ENCODE measurements at places on chromosomes 5 and 9.

GRCh38 chr9:89483592-89484474, 14.1 kb downstream of the SEMA4D start:
- no peak for DNase-seq

- DNase-seq, result no peak
These were observed 400.9 kb upstream of the MEF2C start for GRCh38 chr5:89283728-89284493.

DNA sequence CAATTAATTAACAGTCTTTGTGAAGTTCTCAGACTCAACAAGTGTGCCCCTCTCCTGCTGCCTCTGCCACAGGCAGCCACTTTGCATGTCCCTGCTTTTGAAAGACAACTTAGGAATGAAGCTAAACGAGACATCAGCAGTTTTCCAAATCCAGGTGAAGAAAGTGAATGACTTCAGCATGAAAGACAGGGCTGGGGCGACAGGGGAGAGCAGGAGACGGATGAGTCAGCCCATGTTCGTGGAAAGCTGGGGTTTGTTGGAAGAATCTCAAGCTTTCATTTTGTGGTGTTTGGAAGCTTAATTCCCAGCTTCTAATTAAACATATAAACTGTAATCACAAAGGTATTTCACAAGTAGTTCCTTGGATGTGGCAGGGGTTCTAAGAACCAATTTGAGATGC, 207.8 kb upstream of the MAP3K1 start:
- DNase-seq, result no peak

- DNase-seq, result no peak
These were observed 42.6 kb downstream of the NACC2 start for GRCh38 chr9:136052472-136052880.

DNA sequence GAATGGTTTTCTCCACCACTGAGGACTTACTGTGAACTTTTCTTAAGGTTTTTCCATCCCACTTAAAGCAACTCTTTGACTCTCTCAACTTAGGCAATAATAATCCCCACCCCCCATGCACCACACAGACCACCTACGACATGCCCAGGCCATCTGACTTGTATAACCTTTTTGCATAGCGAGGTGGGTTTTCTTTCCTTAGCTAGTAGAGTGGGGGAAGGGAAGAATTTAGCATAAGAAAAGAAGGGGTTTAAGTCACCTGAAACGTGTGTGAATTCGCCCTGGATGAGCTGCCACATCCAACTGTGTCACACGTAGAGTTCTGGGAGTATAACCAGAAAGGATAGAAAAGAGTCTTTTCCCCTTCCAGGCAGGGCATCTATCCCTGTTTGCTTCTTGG, 262.7 kb downstream of the YTHDC2 start:
- no peak for DNase-seq

GRCh38 chr5:1732238-1732941, 67.2 kb downstream of the MRPL36 start:
- DNase-seq, result no peak

DNA sequence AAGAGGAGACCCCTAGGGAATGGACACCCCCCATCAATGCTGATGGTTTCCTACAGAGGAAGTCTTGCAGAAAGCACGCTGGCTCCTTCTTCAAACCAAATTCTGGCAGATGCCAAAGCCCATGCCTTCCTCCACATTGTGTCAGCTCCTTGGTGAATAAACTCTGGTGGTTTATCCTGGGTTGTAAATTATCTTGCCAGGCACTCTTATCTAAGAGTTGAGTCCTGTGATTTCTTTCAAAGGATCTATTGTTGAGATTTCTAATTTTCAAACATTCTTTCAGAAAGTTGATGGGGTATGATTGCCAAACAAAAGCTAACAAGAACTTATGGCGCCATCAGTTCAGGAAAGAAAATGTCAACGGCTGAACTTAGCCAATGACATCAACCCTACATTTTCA, 160.4 kb downstream of the NSG2 start:
- no peak for DNase-seq

DNA sequence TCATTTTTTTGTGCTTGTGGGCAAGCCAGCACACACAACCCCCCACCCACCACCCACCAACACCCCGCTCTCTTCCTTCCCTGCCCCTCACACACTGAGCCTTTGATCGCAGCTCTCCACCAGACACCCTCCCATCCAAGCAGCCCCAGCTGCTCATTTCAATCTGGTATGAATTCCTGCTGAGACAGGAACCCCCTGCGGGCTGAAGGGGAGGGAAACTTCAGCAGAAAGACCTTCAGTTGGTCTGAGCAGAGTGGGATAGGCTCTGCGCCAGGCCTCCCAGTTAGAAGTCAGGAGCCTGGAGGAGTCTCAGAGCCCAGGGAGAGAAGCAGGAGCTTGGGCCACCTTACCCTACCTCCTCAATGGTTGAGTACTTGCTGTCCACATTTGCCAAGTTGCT, 7.2 kb downstream of the PCDHGC5 start:
- no peak for DNase-seq

GRCh38 chr9:82024908-82025307, 36.3 kb downstream of the SPATA31D1 start:
- no peak for DNase-seq

GRCh38 chr9:78439866-78440830, 143.2 kb downstream of the PSAT1 start:
- no peak for DNase-seq

DNA sequence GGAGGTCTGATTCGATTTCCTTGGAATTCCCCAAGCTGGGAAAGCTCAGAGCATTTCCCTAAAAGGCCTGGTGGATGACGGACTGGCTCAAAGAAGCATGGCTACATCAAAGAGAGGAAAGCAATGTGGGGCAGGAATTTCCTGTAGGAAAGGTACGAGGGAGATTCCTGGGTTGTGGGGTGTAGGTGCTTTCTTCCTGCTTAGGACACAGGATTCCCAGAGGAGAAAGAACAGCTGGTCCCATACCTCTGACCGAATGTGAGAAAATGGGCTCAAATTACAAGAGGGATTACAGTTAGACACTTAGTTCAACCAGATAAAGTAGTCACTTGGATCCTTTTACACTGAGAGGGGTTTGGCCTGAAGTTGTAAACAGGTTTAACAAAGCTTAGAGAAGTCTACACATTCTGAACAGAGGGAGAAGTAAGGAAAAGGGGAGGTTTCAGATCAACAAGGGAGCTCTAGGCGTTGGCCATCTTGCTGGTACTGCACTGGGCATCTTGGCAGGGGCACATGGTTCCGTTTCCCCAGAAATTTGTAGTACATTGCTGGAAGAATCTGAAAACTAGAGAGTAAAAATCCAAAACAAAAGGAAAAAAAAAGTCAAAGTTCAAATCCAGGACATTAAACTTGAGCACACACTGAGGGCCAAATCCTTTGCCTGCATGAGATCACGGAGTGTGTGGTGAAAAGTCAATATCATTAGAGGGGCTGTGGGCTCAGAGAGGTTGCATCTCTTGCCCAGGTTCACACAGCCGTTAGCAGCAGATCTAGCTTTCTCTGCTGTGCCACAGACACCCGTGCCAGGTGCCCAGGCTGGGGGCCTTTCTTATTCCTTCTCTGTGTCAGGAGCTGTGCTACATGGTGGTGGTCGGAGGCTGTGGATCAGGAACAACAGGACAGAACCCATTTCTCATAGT, 171.3 kb downstream of the RGS3 start:
- no peak for DNase-seq

GRCh38 chr5:180170106-180170809, 38.8 kb downstream of the RASGEF1C start:
- no peak for DNase-seq

DNA sequence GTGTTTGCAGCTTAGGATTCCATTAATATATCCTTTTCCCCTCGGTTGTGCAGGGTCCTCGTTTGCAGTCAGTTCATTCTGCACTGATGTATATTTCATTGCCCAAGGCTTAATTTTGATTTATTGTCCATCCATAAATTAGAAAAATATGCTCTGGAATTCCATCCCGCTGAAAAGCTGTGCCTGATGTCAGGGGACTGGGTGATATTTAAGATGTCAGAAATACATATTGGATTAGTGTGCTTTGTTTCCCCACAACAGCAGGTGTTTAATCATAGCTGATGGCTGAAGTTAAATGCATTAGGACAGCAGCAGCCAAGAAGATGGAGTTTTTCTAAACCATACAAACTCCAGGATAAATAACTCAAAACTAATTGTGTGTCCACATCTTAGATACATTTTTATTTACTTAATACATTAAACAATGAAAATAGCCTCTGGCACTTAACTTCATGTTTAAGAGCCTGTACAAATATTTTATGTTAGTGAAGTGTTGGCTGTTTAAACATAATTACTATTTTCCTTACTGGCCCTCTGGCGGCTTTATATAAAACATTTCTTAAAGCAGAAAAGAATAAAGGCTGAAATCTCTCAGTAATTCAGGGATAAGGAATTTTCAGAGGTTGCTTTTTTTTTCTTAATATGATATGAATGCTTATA, 170.4 kb upstream of the TBCA start:
- no peak for DNase-seq

GRCh38 chr5:157252711-157253465, 13.0 kb upstream of the CYFIP2 start:
- DNase-seq, result no peak

DNA sequence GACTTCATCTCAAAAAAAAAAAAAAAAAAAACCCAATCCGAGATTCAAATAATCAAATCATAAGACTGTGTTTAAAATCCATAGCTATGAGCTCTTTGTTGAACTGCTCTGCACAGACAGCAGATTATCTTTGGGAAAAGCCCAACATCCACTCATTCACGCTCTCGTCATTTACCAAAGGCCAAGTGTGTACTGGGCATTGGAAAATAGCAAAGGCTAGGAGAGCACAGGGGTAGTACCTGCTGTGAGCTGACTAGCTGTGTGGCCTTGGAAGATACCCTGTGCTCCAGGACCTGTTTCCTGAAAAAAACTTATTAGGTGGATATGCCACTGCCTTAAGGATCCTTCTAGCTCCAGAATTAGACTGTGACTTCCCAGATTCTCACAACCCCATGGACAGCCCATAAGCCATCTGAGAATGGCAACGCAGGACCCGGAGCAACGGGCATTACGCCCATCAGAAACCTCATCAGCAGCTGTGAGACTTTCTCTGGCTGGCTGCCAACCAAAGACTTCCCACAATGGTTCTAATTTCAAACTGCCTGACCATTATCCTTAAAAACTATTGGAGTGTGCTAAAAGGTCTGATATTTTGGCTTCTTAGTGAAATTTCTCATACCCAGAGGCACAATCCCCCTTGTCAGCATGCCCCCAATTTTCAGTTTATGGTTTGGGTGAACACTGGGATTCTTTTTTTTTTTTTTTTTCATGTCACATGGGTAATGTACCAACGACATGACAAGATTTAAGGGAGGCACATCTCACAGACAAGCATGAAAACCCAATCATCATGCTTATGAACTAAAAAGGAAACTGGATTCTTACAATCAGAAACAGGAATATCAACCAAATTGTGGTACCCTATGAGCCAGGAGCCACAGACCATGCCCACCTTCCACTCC, 16.8 kb downstream of the SERINC5 start:
- DNase-seq, result no peak

DNA sequence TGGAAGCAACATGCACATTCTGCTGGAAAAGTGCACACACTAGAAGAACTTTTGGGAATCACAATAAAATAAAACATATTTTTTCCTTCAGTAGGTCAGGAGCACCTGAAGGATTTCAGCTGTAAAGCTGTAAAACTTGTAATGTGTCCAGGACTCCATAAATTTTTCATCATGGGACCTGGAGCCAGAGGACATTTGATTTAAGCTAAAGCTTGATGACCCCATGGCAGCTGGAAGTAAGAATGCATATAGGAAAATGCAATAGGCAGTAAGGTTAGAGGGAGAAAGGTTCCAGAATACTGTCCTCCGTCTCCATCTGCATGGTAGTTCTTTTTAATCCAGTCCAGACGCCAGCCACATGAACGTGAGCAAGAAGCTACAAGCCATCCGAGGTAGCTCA, 166.0 kb downstream of the ADAMTSL1 start:
- DNase-seq, result no peak

- no peak for DNase-seq
These were observed 15.4 kb downstream of the LMAN2 start for GRCh38 chr5:177336112-177336511.

DNA sequence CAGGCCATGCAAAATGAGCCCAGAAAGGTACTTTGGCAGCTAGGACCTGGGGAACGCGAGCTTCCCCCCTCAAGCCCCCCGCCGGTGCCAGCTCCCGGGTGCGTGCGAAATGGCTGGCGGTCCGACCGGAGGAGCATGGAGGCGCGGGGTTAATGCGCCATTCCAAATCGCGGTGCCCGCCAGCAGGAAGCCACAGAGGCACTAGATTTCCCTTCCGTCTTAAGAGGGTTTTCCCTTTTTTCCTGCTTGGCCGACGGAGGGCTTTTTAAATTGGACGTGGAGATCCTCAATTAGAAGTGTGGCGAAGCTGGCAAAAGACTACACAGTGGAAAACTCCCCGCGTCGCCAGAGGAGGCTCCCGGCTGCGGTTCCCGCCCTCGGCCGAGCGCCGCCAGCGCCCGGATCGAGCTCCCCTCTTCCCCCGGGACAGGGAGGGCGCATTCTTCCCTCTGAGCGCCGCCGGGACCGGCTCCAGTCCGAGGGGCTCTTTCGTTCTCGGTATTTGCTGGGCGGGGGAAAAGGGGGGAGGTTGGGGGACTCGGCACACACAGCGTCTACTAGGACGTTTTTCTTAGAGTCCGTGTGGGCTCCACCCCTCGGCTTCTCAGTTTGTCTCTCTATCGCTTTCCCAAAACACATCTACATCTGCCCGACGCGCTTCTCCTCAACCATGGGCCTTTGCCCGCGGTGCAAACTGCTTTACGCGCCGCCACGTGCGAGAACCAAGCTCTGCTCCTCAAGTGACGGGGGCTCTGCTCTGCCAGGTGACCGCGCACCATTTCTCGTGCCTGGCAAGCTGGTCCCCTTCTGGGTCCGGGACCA, 3.0 kb downstream of the GDNF start:
- DNase-seq, result no peak

DNA sequence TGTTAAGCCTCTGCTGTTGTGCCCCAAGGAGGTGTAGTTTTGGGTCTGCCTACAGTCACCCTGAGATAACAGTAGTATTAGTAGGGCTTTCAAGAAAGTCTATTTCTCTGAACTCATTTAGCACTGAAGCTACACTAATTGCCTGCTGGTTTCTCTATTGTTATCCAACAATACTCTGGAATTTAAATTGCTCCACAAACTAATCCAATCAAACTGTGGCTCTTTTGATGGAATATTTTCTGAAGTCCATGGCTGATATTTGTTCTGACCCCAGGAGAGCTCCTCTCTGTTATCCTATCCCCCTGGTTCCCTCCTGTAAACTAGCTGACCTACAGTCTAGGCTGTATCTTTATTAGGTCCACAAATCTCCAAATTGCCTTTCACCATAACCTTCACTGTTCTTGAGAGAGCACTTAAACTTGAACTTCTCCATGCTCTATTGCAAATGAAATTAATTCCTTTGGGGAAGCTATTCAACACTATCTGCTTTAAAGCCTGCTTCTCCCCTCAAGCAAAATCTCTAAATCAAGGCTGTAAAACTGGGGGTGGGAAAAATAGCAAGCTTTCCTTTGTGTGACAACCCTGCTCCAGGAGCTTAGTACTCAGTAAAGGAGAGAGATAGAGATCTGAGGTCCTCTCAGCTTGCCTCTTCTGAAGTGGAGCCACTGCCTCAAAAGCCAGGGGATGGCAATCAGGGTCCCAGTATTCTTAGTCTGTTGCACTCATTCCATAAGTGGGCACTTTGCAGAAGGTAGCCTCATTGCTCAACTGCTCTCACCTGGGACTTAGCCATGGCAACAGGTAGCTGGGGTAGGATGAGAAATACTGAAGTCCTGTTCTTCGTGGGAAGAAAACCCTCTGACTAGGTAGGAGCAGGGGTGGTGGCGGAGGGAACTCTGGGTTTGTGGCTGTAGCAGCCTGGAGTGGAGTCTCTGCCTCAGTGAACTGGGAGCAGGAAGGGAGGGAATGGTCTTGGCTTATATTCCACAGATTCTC, 110.9 kb downstream of the MACIR start:
- DNase-seq, result no peak
